ENCODE measurements at places on chromosomes 1 and 21.

DNA sequence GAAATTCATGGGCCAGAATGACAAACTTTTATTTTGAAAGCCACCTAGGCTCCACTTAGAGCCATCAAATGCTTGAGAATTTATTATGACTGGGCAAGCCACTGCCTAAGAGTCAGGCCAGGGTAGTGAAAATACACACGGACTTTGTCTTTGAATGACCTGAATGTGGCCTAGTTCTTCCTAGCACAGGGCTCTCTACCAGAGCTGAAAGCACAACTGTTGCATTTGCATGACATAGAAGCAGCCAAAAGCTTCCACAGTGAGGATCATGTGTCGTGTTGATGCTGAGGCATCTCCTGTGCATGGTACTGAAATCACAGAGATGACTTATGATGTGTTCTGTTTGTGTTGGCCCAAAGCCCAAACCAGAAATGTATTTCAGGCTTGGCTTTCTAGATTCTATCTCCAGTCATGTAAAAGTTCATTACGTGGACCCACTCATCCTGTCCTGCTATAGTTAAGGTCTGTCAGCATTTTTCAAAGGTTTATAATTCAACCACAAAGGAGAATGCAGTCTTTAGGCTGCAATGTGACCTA lies 164.0 kb upstream of the UBE2U start:
- no peak for DNase-seq

DNA sequence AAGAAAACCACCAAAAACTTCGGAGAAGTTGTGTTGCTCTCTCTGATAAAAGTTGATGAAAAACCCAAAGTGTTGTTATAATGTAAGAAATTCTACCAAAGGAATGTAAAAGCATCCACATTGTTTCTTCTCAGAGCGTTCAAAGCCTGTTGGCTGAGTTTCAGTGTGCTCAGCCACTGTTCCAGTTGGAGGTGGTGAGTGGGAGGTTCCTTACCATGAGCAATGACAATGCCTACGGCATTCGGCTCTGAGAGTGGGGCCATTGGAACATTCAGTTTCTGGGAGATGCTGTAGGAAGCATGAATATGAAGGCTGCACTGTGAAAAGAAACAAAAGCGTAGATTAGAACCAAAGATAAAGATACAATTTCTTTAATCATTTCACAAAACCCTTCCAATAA lies 20.5 kb upstream of the MYBPHL start:
- no peak for DNase-seq

DNA sequence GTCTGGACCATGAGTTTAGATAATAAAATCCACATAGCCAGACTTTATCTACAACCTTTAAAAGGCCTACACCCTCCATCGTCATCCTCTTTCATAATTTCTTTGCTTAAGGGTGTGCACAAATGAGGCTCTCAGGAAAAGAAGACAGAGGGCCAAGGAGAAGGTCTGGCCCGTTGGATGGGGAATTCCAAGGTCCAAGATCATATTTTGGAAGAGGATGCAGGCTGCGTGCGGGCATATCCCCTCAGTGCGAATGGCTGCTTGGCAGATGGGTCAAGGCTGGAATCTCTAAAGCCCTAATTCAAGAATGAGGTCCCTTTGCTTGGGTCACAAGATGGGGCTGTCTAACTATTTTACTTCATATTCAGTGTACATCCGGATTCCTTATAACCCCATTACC lies 782.2 kb upstream of the NCAM2 start:
- no peak for DNase-seq

GRCh38 chr1:195472291-195472690 lies 1135.9 kb downstream of the KCNT2 start:
- no peak for DNase-seq

- no peak for DNase-seq
Observed at GRCh38 chr1:115331558-115332331, 6.3 kb downstream of the NGF start.

GRCh38 chr1:172727956-172728603 lies 69.2 kb downstream of the FASLG start:
- no peak for DNase-seq

GRCh38 chr1:65431111-65431705 lies 10.7 kb downstream of the LEPR start:
- DNase-seq, result no peak

DNA sequence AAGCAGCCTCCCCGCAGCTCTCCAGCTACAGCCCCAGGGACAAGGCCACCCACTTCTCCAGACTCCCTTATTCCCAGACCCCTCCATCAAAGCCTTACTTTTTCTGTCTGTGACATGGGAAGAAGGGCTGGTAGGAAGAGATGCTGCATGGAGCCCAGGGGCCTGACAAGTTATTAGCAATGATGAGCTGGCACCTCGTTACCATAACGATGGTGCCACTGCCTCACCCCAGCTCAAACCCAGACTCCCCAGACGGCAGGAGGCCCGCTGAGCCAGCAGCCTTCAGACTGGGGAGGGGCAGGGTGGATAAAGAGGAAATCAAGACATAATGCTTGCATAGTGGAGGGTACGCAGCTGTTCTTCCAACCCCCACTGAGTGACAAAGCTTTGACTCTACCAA lies 3.3 kb downstream of the DLGAP3 start:
- no peak for DNase-seq

DNA sequence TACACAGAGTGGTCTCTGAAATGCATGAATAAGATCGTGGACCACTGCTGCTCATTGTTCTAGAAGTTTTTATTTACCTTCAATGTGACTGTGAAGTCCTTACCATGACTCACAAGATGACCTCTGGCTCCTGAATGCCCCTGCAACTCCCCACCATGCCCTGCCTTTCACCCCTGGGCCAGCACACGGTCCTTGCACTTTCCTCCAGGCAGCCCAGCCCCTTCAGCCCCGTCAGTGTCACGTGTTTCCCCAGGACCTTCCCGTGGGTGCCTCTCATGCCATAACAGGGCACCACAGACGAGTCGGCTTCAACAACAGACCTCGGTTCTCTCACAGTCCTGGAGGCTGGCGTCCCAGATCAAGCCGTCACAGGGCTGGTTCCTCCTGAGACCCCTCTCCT lies 62.1 kb downstream of the B3GALT5 start:
- DNase-seq, result no peak

DNA sequence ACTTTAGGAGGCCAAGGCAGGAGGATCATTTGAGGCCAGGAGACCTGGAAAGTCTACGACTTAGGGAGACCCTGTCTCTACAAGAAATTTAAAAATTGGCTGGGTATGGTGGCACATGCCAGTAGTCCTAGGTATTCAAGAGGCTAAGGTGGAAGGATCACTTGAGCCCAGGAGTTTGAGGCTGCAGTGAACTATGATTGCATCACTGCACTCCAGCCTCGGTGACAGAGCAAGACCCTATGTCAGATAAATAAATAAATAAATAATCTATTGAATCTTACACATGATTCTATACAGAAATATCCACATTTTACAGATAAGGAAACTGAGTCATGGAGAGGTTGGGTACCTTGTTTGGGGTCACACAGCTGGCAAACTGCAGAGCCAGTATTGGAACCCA lies 89.1 kb downstream of the MAN1C1 start:
- no peak for DNase-seq

DNA sequence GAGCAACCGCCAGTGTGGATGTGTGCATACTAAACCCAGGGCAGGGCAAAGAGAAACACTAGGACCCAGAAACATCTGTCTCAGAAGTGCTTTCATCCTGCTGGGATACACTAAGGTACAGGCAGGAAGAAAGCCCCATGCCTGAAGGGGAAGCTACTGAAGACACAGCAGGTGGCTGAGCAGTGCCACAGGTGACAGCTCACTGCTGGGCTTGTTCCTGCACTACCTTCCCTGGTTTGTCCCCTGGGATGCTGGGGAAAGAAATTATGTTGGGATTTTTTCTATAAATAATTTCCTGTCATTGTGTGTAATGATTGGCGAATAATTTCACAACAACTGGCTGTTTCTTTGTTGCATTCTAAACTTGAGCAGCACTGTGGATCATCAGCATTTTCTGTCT lies 245.3 kb upstream of the RAB4A start:
- DNase-seq, result no peak

DNA sequence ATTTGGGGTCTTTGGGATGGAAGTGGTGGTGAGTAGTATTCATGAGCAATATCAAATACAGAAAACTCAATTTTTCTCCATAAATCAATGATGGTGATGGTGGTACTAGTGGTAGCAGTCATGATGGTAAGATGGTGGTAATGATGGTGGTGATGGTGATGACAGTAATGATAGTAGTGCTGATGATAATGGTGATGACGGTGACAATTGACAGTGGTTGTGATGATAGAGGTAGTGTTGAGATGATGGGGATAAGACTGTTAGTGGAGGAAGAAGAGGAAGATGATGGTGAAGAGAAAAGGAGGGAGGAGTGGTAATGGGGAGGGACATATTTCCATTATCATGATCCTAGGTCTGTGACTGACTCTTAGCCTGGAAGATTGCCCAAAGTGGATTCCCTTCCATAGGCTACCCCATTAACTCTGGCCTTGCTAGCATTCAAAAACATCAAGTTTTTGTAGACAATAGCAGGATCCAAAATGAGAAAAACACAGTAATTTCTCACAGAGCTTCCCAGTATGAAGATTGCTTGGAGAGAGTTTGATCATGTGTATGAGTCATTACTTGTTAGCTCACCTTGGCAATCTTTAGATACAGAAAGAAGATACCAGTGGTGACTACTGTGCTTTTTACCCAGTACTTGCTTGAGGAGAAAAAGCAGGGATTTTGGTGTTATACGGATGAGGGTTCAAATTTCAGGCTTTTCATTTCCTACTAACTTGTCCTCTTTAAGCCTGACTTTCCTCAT lies 93.9 kb downstream of the ATP1A1 start:
- DNase-seq, result no peak

DNA sequence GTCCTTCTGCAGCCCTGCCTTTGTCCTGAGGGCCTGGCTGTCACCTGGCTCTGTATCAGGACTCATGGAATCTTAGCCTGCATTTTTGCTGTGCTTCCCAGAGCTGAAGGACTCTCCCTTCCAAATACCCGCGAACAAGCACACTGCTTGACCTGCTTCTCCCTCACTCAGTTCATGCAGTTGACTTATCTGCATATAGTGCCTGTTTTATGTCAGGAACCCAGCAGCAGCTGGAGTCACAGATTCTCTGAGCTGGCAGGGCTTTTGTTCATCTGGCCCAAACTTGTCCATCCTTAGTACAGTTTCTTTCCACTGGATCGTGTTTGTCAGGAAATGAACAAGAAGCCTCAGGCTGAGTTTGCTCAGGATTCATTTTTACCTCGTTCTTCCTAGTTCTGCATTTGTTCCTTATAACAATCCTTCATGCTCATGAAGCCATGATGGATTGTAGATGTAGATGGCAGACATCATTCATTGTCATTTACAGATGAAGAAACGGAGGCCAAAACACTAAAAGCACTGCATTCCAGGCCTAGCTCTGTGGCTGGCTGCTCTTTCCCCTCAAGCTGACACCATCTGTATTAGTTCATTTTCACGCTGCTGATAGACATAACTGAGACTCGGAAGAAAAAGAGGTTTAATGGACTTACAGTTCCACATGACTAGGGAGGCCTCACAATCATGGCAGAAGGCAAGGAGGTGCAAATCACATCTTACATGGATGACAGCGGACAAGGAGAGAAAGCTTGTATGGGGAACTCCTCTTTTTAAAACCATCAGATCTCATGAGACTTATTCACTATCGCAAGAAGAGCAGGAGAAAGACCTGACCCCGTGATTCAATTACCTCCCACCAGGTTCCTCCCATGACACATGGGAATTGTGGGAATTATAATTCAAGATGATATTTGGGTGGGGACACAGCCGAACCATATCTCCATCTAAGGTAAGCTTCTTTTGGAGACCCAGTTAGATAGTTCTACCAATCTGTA lies 150.9 kb downstream of the HIVEP3 start:
- no peak for DNase-seq

GRCh38 chr1:110040548-110040947 lies 6.1 kb downstream of the STRIP1 start:
- DNase-seq, result no peak

DNA sequence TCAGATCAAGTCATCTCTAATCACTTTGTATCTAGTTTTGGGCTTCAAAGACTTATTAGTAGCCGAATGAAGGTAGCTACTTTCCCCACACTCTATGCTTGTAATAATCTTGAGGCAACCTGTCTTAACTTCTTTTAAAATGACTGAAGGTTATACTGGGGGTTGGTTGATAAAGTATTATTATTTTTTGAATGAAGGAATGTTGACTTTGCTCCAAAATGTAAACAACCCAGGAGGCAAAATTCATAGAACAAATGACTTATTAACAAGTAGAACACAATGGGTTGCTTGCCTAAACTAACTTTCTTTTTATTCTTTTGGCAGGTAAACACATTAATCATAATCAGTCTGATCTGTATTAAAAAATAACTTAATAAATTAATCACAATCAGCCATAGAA lies 440.0 kb downstream of the USP25 start:
- no peak for DNase-seq

GRCh38 chr1:59971464-59971911 lies 44.9 kb upstream of the CYP2J2 start:
- no peak for DNase-seq

GRCh38 chr1:100597061-100597741 lies 59.3 kb downstream of the GPR88 start:
- no peak for DNase-seq

DNA sequence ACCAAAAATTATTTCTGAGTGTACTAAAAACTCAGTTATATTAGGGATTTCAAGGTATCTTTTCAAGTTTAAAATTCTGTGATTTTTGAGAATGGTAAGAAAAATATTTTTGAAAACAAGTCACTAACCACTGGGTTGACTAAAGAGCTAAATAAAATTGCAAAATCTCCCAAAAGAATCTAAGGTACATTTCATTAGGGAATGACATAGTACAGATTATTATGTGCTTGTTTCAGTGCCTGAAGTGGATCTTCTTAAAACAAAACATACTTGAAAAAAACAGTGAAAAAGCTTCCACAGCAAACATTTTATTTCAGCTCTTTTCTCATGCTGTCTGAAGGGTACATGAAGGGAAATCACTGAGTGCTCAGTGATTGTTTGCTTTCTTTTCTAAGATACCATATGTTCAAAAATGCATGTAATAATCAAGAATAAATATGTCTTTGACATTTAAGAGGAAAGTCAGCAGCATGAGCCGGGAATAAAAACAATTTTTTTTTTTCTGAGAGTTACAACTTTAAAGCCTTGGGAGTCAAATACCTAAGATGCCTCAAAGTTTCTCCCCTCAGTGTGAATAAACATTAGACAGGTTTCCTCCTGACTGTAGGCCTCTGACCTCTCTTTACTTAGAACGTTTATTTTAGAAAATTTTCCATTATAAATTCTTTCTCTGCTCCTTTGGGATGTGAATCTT lies 200.7 kb downstream of the KCNT2 start:
- no peak for DNase-seq

GRCh38 chr1:10975567-10976326 lies 36.7 kb upstream of the TARDBP start:
- no peak for DNase-seq

DNA sequence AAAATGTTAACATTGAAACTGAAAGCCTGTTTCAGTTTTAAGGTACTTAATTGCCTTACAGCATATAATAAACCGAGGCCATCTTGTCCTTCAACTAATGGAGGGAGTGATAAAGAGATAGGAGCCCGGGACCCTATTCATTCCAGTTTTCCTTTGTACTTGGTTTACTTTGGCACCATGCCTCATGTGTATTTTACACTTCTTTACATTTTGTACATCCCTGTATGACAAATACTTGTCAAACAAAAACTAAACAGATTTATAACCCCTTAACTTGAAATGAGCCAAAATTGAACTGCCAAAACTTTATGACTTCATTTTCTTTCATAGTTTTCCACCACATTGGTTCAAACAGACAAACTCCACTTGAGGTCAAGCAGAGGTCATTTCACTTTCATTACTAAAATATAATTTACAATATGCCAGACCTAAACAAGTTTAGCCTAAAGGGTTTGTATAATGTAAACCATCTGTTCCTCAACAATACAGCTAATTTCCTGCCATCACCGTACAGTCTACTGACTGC lies 30.9 kb upstream of the UBE2U start:
- DNase-seq, result no peak
